ENCODE measurements at places on chromosomes 2 and 18.
A peak's percentile ranks its signal among the peaks of the same experiment; 100 is the strongest.

DNA sequence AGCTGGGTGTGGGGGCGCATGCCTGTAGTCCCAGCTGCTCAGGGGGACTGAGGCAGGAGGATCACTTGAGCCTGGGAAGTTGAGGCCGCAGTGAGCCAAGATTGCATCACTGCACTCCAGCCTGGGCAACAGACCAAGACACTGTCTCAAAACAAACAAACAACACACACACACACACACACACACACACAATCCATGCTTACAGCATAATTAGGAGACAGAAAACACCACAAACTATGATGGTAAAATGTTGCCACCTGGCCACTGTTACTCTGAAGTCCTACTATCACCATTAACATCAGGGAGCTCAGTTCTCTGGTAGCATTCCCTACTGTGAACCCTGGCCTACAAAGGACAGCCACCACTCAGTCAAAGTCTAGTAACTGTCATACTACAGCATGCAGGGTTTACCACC lies 18.3 kb downstream of the DNPEP start:
- no peak for DNase-seq

GRCh38 chr18:74709452-74709851 lies 111.8 kb downstream of the ZNF407 start:
- DNase-seq = no peak

GRCh38 chr2:17539611-17540092 lies 844 bp upstream of the VSNL1 start:
- DNase-seq = no peak

GRCh38 chr2:64819361-64819760 lies 165.6 kb upstream of the SERTAD2 start:
- DNase-seq = no peak

DNA sequence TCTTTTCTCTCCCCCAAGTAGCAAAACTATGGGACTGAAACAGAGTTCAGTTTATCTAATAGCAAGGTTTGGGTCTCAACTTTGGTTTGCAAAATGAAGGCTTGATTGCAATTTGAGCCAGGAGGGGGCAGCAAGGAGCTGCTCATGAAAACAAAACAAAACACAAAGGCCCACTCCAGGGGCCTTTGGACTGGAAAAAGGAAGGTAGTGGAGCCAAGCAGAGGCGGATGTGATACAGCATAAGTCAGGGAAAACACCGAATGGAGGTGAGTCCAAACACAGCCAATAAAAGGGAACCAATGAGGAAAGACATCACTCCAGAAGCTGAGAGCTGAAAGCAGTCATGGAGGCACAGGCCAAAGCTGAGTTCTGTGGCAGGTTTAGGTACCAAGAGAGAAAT lies 799.7 kb upstream of the ACVR2A start:
- DNase-seq = peak; percentile 54

DNA sequence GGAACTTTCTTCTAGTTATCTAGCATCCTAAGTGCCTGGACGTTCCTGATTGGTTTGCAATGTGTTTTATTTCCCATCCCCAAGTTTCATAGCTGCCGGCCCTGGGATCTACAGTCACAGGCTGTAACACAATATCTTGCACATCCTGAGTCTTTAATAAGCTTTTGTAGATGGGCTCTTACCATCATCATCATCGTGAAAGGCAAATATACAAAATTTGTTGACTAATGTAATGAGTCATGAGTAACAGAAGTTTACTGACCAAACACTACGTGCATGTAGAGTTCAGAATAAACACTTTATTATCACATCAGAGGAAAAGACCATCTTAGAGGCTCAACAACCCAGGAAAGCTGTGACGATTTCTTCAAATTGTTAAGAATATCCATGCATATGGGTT lies 8.1 kb upstream of the TYMS start:
- no peak for DNase-seq

GRCh38 chr18:33838054-33838453 lies 260.0 kb downstream of the ASXL3 start:
- no peak for DNase-seq

DNA sequence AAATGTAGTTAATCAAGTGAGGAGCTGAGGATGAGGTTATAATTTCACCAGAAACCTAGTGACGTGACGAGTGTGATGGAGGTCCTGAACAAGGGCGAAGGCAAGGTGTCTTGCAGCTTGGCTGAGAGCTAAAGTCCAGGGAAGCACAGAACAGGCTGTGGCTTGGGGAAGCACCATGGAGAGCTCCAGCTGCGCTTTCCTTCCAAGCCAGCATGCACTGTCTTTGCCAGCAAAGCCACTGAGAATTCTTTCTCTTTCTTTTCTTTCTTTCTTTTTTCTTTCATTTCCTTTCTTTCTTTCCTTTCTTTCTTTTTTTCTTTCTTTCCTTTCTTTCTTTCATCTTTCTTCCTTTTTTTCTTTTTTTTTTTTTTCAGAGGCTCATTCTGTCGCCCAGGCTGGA lies 239.3 kb downstream of the FBXO15 start:
- DNase-seq = no peak

GRCh38 chr2:63673865-63674533 lies 85.2 kb downstream of the MDH1 start:
- no peak for DNase-seq

DNA sequence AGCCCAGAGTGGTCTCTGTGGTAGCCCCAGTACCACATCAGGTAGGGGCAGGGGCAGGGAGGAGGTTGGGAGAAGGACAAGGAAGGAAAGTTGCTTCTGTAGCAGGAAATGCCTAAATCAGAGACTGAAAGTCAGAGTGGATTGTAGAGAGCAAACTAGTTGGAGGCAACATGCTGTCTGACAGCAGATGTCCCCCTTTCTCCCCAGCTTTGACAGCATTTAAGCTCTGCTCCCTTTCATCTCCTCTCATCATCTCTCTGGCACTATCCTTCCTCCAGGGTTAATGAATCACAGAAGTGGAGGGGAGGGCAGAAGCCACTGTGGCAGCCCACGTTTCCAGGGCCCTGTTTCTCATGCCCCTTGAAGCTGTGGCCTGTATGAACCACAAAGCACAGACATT lies 50.4 kb downstream of the BOD1L2 start:
- DNase-seq = no peak
